PC-3 (cell line): ENCODE measurements at places on chromosomes 6 and 20. TPM values are rescaled to one million over a fixed set of nuclear protein-coding genes. Genes with fewer than 3 reads are reported as not detected.

DNA sequence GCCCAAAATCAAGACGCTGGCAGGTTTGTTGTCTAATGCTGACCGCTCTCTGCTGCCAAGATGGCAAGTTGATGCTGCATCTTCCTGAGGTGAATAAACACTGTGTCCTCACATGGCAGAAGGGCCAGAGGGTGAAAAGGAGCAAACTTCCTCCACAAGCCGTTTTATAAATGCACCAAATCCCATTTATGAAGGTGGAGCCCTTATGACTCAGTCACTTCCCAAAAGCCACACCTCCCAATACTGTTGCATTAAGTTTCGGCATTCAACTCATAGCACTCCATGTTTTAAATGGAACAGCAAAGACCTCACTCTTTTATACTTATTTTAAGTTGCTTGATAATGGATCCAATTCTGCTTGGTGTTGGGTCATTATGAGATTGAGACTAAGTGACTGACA is 316.6 kb downstream of the RFPL4B start:
- DNase-seq = peak; percentile 43

The DEF6 gene
- 37.3 and 42.8 TPM in 2 replicates for total RNA-seq

The SS18L1 gene
- 17.9 and 19.1 TPM in 2 replicates for total RNA-seq

GRCh38 chr6:42009844-42010184 is 40.5 kb upstream of the TAF8 start:
- DNase-seq = no peak

- no peak for DNase-seq
These were observed 59.2 kb downstream of the PTPRA start for GRCh38 chr20:2932498-2932897.

- no peak for DNase-seq
These were observed 232.8 kb downstream of the GJA1 start for GRCh38 chr6:121668259-121668658.

- DNase-seq = no peak
These were observed 447.3 kb downstream of the MAFB start for GRCh38 chr20:40241596-40242343.

DNA sequence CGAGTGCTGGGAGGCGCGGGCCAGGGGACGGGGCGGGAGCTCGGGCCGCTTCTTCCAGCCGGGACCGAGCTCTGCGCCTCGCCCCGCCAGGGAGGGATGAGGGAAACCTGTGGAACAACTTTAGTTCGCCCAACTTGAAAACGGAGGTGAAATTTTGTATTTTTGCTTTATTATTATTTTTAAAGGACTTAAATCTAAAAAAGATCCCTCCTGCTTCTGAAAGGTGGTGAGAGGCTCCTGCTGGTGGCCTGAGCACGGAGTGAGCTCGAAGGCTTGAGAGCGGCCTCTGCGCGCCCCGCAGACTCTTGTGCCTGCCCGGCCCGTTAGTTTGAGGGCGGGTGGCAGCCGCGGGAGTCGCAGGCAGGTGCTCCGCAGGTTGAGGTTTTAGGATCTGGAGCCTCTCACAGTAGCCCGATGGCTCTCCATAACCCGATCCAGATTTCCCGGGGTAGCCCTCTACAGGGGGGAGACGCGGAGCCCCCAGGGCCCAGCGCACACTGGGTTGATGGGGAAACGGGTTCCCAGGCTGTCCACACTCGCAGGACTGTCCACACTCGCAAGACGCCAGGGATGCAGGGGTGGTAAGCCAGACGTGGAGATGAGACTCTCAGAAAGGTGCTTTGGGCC is 46.2 kb upstream of the SUPT3H start:
- DNase-seq = peak; percentile 36

DNA sequence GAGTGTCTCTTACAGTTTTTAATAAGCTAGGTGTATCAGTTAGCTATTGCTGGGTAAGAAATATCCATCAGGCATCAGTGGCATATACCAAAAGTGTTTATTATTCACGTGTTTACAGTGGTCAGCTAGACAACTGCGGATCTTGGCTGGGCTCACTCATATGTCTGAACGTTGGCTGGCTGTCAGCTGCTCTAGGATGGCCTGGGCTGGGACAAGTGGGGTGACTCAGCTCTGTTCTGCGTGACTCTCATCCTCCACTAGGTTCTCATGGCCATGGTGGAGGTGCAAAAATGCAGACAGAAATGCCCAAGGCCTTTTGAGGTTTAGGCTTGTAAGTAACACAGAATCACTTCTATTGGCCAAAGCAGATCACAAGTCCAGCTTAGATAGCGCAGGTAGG is 22.0 kb downstream of the ZNF341 start:
- DNase-seq = peak; percentile 11

The RIMS1 gene
- 0.51 and 0.81 TPM in 2 replicates for total RNA-seq

DNA sequence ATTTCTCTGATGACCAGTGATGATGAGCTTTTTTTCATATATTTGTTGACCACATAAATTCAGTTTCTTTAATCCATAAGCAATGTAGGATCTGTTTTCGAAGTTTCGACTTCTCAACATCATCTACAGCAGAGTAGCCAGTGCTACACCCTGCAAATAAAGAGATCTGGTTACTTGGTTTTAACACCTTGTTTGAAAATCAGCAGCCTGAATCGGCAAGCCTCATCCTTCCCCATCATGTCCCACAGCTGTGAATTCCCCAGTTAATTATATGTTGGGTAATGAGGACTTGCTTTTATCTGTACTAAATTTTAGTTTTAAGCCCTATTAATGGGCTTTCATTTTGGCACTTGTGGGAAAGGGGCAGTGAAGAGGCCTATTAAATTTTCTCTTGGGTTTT is 80.6 kb downstream of the BMP2 start:
- DNase-seq = no peak

GRCh38 chr20:39016041-39016440 is 53.9 kb downstream of the DHX35 start:
- DNase-seq = no peak

The TRIM31 gene
- total RNA-seq = 0.11 and 0.52 TPM in 2 replicates

DNA sequence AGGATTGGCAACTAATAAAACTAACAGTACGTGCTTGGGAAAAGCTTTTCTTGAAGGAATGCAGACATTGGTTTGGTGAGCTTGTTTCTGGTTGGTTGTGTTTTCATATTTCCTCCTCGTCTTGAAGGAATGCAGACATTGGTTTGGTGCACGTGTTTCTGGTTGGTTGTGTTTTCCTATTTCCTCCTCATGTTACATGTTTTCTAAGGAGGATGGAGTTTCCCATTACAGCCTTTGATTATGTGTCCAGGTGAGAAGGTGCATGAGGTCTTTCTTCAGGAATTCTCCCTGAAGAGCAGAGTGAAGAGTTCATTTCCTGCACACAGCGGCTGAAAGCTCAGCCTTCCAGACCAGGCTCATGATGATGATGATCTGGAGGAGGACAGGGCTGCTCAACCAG is 190.6 kb downstream of the SMOC2 start:
- no peak for DNase-seq

- no peak for DNase-seq
These were observed 33.2 kb downstream of the TFEB start for GRCh38 chr6:41702089-41702745.

The DDX43 gene
- total RNA-seq = not detected in 2 replicates

DNA sequence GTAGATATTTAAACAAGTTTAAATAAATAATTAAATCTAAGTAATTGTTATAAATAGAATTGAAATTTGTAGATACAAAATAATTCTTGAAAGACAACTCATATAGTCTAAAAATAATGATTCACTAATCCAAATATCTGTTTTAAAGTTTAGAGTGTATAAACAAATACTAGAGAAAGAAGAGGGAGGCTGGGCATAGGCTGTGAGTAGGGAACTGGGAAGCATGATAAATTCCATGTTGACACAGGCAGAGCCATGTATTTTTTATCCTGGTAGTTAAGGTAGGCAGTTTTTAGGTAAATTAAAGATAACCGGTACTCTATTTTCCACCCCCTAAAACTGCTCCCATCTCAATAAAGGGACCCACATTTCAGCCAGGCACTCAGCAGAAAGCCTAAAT is 11.7 kb upstream of the RIN2 start:
- no peak for DNase-seq

The GSTA3 gene
- total RNA-seq = not detected in 2 replicates

The LTB gene
- total RNA-seq = 1.5 TPM in 1 of 2 replicates, not detected in the other

- no peak for DNase-seq
These were observed 264.8 kb downstream of the LRFN2 start for GRCh38 chr6:40322336-40322735.

DNA sequence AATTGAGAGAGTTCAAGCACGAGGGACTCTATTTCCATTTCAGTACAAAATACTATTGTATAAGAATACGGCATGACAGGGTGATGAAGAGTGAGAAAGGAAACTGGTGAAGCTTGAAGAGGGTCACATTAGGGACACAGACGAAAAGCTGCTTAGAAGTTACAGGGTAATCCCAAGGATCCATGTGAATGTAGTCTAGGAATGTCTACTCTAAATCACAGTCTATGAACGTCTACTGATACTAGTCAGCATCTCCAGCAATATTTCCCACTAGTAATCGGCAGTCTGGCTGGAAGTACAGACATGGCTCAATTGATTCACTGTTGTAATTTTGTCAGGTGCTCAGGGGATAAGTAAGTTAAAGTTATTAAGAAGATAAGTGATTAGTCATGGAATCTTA is 156.4 kb downstream of the ASCC3 start:
- no peak for DNase-seq

DNA sequence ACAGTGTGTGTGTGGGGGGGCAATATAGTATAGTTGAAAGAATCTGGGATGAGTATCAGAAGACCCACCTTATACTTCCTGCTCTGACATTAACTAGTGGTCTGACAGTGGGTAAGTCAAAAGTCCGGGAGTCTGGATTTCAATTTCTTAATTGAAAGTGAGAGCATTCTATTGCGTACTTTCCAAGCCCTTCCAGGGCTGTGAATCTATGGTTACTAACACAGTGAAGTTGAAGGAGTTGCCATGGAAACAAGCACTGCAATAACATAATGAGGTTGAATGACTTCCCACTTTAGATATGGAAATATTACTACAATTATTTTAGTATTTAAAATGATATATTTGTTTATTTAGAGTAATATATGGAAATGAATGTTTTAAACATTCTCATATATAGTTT is 80.2 kb downstream of the MLIP start:
- DNase-seq = peak; percentile 7

DNA sequence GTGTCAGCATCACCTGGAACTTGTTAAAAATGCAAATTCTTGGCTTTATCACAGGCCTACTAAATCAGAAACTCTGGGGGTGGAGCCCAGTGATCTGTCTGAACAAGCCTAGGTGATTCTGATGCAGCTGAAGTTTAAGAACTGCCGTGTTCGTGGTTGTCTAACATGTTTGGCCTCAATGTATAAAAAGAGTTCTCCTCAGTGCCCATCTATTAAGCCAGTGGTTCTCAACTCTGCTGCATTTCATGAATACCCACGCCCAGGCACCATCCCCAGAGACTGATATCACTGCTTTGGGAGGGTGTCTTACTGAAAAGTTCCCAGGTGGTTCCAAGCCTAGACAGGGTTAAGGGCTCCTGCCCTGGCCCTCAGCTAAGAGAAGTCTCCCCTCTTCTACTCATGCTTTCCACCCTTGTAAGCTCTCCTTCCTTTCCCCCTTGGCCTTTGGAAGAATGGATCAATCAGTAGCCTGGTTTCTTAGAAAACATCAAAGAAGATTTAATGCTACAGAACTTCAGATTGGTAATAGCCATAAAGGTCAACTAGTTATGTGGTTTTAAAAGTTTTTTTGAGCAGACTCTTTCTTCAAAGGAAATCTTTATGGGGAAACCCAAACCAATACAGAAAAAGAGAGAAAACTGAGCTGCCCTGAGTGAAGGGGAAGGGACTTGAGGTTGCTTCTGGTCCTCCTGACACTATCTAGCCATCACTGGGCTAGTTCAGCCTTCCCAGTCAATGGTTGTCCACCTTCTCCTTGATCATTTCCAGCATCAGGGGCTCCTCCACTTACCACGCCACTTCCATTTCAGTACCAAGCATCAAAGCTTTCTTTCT is 38.9 kb upstream of the TNFAIP3 start:
- DNase-seq = no peak

GRCh38 chr6:115393821-115394220 is 666.9 kb downstream of the FRK start:
- no peak for DNase-seq

DNA sequence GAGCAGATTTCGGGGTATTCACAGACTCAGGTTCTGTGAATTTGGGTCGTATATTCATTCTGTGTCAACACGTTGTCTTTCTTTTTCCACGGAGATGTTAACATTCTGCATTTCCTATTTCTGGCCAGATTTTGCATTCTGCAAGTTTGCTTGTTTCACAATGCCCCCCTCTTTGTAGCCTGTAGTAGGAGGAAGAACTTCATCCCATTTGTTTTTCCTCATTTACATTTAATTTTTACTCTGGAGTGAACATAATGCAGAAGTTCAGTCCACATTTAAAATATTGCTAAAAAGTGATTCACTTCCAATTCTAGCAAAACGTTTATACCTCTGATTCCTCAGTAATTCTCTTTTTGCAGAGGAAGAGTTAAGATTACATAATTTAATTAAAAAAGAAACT is 12.9 kb downstream of the TAGAP start:
- no peak for DNase-seq

The C4B gene
- total RNA-seq = 0.52 and 2.6 TPM in 2 replicates

DNA sequence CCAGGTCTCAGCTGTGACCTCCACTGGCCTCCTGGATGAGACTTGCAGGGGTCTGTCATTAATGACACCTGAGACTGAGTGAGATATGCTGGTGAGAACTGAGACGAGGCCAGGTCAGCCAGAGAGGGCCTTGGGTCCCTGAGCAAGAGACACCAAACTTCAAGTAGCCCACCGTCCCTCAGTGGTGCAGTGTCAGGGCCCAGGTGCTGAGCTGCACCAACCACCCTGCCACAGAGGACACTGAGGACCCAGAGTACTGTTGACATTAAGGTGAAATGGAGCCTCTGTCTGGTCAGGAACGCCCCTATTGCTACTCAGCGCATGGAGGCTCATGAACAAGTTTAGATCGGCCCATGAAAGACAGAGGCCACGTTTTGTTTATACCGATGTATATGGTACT is 64.1 kb upstream of the SCP2D1 start:
- DNase-seq = no peak

The ADGRF5 gene
- 0.75 and 1.6 TPM in 2 replicates for total RNA-seq

DNA sequence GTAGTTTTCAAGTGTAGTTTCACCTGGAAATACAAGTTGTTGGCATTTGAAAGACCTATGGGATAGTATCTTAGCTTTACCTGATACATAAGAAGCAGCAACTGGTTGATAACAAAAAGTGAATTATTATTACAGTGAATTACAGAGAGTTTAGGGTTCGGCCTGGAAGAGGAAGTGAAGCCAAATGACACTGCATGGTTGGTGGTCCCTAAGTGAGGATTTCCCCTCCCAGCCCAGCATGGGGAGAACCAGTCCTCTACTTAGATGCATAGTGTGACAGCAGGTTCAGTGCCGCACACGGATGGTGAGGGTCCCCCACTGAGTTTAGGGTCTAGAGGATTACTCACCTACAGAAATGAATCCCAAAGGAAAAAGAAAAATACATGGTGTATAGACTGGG is 18.1 kb downstream of the HLA-DPB1 start:
- DNase-seq = no peak

- DNase-seq = no peak
These were observed 132.2 kb upstream of the INSM1 start for GRCh38 chr20:20235681-20236080.

GRCh38 chr6:52534966-52535390 is 41.9 kb downstream of the TRAM2 start:
- no peak for DNase-seq

The NHLRC1 gene
- total RNA-seq = 0.81 and 1.3 TPM in 2 replicates

- DNase-seq = no peak
These were observed 144.3 kb downstream of the OR2B2 start for GRCh38 chr6:27767851-27768250.
